ENCODE measurements at places on chromosomes 2 and 18. TPM values are rescaled to one million over a fixed set of nuclear protein-coding genes. Genes with fewer than 3 reads are reported as not detected.

DNA sequence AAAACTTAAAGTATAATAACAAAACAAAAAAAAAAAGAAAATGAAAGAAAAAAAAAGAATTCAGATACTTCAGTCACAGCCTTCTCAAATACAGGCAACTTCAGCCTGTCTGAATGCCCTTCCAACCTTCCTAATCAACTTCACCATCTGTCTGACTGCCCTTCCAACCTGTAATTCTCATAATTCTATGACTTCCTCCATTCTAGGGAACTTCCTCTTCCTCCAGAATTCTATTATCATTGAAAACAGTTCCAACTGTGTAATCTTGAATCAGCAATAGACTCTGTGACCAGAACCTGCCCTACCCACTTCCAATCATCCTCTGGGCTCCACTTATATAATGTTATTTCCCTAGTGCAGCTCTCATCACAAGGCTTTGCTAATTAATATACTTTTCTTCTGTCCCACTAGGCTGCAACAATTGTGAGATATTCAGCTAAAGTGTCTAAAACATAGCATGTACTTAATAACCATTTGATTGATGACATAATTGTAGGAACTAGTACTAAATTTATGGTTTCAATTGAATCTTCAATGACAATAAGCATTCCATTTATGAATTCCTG is 127.3 kb downstream of the UPP2 start:
- no peaks in the 10 kb centered on the region for H3K36me3 ChIP-seq
- H3K27ac ChIP-seq, result no peak overlapping the region
- no peaks in the 10 kb centered on the region for H3K27me3 ChIP-seq
- no peaks in the 10 kb centered on the region for H3K4me1 ChIP-seq

DNA sequence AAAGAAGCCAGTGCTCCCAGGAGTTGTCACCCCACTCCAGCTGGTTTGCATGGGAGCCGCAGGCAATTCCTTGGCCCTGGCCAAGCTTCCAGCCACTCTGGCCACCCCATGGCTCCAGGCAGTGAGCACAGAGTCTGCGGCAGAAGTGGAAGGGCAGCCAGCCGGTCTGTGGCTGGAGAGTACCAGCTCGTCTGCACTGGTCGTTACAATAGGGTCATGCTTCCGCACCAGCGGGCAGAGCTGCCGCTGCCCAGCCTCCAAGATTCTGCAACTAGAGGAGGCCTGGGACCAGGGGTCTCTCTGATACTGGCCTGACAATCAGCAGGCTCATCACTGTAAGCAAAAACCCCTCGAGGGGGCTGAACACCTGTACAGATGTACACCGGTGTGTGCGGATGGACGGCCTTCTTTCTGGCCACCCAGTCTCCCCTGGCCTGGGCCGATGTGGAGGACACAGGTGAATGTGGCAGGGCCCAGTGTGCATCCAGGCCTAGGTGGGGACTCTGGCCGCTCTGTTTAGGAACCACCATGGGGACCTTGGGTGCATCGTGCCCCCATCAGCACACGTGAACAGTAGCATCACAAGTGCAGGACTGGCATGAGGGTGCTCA is 51.9 kb upstream of the ODC1 start:
- no peaks in the 10 kb centered on the region for H3K4me1 ChIP-seq
- H3K4me3 ChIP-seq, result no peak overlapping the region
- no peak for DNase-seq
- H3K36me3 ChIP-seq, result no peaks in the 10 kb centered on the region
- H3K27me3 ChIP-seq, result no peaks in the 10 kb centered on the region

- no peaks in the 10 kb centered on the region for H3K4me1 ChIP-seq
- H3K27me3 ChIP-seq, result no peaks in the 10 kb centered on the region
- H3K4me3 ChIP-seq, result no peak overlapping the region
- no peak for DNase-seq
- H3K27ac ChIP-seq, result no peak overlapping the region
- no peaks in the 10 kb centered on the region for H3K36me3 ChIP-seq
These were observed 165.1 kb downstream of the DTNA start for GRCh38 chr18:34875150-34875549.

- no peaks in the 10 kb centered on the region for H3K36me3 ChIP-seq
- H3K27me3 ChIP-seq, result no peaks in the 10 kb centered on the region
- H3K27ac ChIP-seq, result no peak overlapping the region
- H3K4me3 ChIP-seq, result no peak overlapping the region
- H3K4me1 ChIP-seq, result no peaks in the 10 kb centered on the region
- DNase-seq, result no peak
These were observed 173.6 kb downstream of the LDLRAD4 start for GRCh38 chr18:13392029-13392750.

DNA sequence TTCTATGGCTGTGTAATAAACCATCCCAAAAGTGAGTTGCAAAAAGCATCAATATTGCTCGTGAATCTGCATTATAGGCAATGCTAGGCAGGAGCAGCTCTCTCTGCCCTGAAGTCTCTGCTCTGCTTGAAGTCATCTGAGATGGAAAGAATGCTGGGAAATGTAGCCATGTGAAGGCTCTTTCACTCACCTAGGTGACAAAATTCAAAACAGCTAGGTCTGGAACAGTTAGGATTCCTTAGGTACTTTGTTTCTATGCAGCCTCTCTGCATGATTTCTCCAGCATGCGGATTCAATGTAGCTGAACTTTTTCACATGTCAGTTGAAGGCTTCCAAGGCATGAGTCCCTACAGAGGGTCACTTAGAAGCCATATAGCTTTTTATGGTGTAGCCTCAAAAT is 1383.7 kb downstream of the LRP1B start:
- no peak overlapping the region for H3K4me3 ChIP-seq
- no peaks in the 10 kb centered on the region for H3K27me3 ChIP-seq
- no peaks in the 10 kb centered on the region for H3K4me1 ChIP-seq
- no peaks in the 10 kb centered on the region for H3K36me3 ChIP-seq
- H3K27ac ChIP-seq, result no peak overlapping the region

DNA sequence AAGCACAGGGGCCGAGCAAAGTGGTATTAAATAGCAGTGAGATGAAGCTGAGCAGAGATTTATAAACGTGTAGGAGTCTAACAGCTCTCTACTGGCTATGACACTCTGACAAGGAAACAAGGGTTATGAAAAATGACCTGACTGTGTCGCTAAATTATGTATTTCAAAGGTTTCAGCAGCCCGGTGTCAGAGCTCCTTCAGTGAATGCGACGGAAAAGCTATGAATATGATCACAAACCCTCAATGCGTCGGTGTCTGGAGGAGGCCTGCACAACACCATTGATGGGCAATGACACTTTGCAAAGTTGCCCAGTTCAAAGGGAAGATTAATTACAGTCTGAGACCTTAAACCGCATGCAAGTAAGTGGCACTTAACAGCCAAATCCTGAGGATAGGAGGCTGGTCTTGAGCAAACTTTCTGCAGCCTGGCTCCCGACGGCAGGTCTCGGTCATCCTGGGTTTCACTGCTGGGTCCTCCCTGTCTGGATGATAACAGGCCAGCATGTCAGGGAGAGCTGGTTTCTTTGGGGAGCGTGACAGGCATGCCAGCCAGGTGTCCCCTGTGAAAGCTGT is 615.1 kb upstream of the SALL3 start:
- no peak overlapping the region for H3K4me3 ChIP-seq
- no peak for DNase-seq
- no peaks in the 10 kb centered on the region for H3K4me1 ChIP-seq
- no peak overlapping the region for H3K27ac ChIP-seq

DNA sequence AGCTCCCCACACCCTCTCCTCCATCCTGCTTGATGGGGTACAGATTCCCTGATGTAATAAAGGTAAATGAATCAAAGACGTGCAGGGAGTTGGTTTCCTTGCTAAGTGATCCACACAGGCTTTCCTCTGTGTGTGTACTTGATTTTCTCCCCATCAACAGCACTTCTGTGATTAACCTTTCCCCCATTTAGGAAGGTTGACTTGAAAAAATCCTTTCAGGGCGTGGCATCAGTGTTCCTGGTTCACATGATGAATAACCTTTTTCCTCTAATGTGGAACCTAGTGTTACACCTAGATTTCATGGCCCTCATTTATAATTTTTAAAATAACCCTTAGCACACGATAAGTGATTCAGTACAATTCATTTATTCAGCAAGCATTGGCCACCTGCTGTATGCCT is 115.0 kb downstream of the ICA1L start:
- H3K4me3 ChIP-seq, result no peak overlapping the region
- H3K27me3 ChIP-seq, result no peaks in the 10 kb centered on the region
- H3K27ac ChIP-seq, result no peak overlapping the region
- no peaks in the 10 kb centered on the region for H3K4me1 ChIP-seq
- peaks cover 49% of the 10 kb centered on the region for H3K36me3 ChIP-seq

- no peak overlapping the region for H3K27ac ChIP-seq
- no peaks in the 10 kb centered on the region for H3K4me1 ChIP-seq
- H3K4me3 ChIP-seq, result no peak overlapping the region
- no peak for DNase-seq
These were observed 912.5 kb upstream of the CRIM1 start for GRCh38 chr2:35443087-35443486.

GRCh38 chr2:127381762-127382161 is 6.0 kb downstream of the MAP3K2 start:
- H3K4me1 ChIP-seq, result peaks cover 15% of the 10 kb centered on the region
- peaks cover under 1% of the 10 kb centered on the region for H3K36me3 ChIP-seq
- no peak for DNase-seq
- no peak overlapping the region for H3K27ac ChIP-seq

DNA sequence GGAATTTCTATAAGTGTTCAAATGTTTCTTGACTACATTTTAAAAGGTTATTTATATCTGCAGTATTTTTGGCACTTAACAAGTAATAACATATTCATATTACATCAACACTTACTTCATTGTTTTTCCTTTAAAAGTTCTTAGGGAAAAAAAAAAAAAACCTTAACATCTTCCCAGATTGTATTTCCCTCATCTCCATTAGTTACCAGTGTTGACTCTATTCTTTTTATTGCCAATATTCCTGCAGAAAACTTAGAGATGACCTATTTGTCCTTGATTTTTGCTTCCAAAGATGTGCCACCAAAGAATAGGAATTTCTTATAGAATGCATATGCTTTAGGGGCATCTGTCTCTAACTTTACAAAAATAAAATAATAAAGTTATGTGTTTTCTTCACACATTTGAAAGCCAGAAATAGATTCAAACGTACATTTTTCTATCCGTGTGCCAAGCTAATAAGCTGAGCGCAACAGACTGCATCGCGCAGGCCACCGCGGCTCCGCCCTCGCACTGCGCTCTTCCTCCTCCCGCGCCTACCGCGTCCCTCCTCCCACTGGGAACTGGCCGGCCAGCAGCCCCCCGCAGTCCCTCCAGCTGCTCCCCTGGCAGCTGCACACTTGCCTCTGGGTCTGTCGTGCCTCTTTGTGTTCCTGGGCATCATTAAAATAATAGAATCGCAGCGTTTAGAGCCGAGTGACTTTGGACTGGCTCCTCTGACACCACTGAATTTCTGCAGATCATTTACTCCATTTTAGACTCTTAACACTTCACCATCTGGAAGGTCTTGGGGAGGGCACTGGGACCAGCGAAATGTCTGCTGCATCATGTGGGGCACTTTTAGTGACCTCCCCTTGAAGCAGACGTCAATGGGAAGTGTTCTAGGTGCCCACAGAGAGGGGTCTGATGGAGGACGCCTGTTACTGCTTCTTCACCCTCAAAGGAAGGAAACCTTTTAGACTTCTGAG is 21.2 kb upstream of the NAB1 start:
- H3K27me3 ChIP-seq, result no peaks in the 10 kb centered on the region
- no peaks in the 10 kb centered on the region for H3K4me1 ChIP-seq
- H3K27ac ChIP-seq, result peak overlapping the region; percentile 63
- DNase-seq, result no peak

DNA sequence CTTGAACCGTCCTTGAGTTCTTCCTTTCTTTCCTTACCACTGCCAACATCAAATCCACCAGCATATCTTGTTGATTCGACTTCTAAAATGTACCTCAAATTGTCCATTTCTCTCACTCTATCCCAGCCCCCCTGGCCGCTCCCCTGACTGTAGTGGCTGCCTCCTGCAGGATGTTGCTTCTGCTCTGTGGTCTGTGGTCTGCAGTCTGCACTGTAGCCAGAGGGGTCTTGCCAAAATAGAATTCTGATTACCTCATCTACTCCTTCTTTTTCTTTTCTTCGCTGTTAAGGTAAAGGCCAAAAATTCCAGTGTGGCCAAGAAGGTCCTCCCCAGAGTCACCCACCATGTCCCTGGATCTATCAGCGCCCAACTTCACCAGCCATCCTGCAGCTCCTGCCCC is 79.5 kb upstream of the ALPP start:
- H3K36me3 ChIP-seq, result no peaks in the 10 kb centered on the region
- no peak for DNase-seq
- H3K4me3 ChIP-seq, result no peak overlapping the region
- H3K4me1 ChIP-seq, result no peaks in the 10 kb centered on the region
- no peaks in the 10 kb centered on the region for H3K27me3 ChIP-seq

- no peak overlapping the region for H3K4me3 ChIP-seq
- H3K36me3 ChIP-seq, result no peaks in the 10 kb centered on the region
- H3K27ac ChIP-seq, result no peak overlapping the region
These were observed 19.7 kb upstream of the MYCN start for GRCh38 chr2:15920696-15921095.

- no peaks in the 10 kb centered on the region for H3K36me3 ChIP-seq
- H3K27ac ChIP-seq, result no peak overlapping the region
- H3K4me1 ChIP-seq, result no peaks in the 10 kb centered on the region
- no peak overlapping the region for H3K4me3 ChIP-seq
- no peak for DNase-seq
These were observed 54.7 kb downstream of the CCDC68 start for GRCh38 chr18:54904581-54904980.

DNA sequence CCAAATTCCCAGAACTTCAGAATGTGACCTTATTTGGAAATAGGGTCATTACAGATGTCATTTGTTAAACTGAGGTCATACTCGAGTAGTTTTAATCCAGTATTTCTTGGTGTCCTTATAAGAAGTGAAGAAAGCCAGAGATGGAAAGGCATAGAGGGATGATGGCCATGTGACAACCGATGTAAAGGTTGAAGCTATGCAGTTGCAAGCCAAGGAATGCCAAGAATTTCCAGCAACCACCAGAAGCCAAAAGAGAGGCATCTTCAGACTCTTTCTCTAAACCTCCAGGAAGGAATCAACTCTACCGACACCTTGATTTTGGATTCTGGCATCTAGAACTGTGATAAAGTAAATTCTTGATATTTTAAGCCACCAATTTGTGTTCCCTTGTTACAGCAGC is 242.2 kb downstream of the CDH20 start:
- H3K4me3 ChIP-seq, result no peak overlapping the region
- H3K27ac ChIP-seq, result no peak overlapping the region
- no peak for DNase-seq
- no peaks in the 10 kb centered on the region for H3K4me1 ChIP-seq
- no peaks in the 10 kb centered on the region for H3K27me3 ChIP-seq

DNA sequence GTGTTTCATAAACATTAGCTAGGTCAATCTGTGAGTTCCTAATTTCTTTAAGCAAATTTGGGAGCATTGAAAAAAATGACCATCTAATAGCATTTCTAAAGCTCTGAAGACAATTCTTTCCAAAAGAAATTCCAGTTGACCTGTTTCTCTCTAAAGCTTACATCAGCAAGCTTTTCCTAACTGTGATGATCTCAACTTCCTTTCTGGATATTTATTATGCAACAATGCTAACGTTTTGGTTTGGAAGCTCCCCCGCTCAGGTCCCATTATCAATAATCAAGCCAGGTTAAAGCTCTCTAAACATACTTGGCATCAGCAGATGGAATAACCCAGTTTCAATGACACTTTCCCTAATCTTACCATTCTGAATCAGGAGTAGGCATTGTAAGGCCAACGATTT is 196.3 kb upstream of the TANK start:
- H3K36me3 ChIP-seq, result no peaks in the 10 kb centered on the region
- H3K4me1 ChIP-seq, result no peaks in the 10 kb centered on the region
- H3K27me3 ChIP-seq, result peaks cover 3% of the 10 kb centered on the region
- no peak overlapping the region for H3K27ac ChIP-seq

Gene WBP1
- total RNA-seq, result 127 TPM

Gene UPP2
- not detected for total RNA-seq

Gene CRYBA2
- not detected for total RNA-seq

Gene KLHL41
- 0.51 TPM for total RNA-seq

Gene ZNF804A
- not detected for total RNA-seq

Gene BBS5
- total RNA-seq, result 2.6 TPM

Gene NTSR2
- not detected for total RNA-seq

Gene LYPD6B
- total RNA-seq, result not detected

Gene SERPINB10
- not detected for total RNA-seq

Gene SERPINB8
- total RNA-seq, result 15.7 TPM

Data from naive thymus-derived CD4-positive, alpha-beta T cell (primary cell).